SJCRH30 (cell line): ENCODE measurements at places on chromosomes 7 and 10.

DNA sequence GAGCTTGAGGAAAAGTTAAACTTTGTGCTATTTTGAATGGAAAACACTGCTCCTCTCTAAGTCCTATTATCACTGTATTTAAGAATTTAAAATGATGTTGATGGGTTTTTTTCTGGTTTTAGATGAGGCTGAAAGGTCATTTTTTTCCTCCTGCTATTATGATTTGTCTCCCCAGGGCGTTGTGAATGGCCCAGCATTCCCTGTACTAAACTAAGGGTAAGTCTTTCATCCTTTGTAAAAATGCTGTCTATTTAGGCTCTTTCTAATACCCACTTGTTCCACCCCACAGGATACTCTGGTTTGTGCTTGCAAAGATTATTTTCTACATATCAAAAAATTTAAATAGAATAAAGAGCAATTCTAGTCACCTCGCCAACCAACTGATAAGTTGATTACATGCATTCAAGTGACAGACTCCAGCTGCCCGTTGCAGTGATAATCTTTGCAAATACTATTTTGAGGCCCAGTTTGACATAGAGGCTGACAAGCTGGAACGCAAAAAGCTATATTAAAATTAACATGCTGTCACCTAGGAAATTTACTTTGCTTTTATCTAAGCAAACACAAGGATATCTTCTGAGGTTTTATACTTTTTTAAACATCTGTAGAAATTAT is 222.3 kb upstream of the TMEM229A start:
- no peaks in the 10 kb centered on the region for H3K27me3 ChIP-seq
- DNase-seq = no peak
- H3K4me1 ChIP-seq = no peaks in the 10 kb centered on the region; the same call in 1 of the 2 replicates
- no peaks in the 10 kb centered on the region for H3K36me3 ChIP-seq
- H3K4me3 ChIP-seq = no peak overlapping the region

- no peak overlapping the region for H3K4me3 ChIP-seq
- no peaks in the 10 kb centered on the region for H3K4me1 ChIP-seq
- H3K27me3 ChIP-seq = no peaks in the 10 kb centered on the region
These were observed 149.4 kb downstream of the GRM3 start for GRCh38 chr7:86793136-86793535.

DNA sequence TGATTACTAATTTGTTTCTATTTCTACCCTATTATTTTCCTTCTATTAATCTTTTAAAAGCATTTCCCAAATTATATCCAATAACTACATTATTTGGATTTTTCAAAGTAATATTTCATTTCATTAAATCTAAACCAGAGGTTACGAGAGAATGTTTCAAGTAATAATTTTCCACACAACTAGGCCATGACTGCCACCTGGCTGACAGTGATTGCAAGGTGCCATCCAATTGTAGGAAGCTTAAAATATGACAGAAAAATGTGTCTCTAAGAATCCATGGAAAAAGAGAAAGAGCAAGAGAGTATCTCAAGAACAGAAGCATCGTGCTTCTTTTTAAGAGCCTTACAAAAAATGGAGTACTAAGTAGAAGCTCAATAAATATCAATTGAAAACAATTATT is 48.7 kb downstream of the TPK1 start:
- H3K4me3 ChIP-seq = no peak overlapping the region
- no peak for DNase-seq
- no peak overlapping the region for H3K27ac ChIP-seq
- no peaks in the 10 kb centered on the region for H3K27me3 ChIP-seq

DNA sequence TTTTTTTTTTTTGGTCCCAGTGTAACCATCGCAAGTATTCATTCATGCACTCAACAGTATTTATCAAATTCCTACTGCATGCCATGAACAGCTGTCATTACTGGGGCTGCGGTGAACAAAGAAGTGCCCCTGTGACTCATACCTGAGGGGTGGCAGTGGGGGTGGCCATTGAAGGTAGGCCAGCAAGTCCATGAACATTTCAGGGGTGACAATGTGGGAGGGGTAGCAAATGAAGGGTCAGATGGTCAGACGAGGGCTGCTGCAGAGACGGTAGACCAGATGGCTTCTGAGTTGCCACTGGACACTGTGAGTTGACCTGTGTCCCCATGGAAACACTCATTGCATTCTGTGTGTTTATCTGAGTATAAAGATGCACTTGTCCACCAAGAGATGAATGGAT is 92.5 kb upstream of the PITRM1 start:
- no peak for DNase-seq
- no peaks in the 10 kb centered on the region for H3K36me3 ChIP-seq
- H3K27me3 ChIP-seq = no peaks in the 10 kb centered on the region
- H3K27ac ChIP-seq = no peak overlapping the region

- no peak overlapping the region for H3K27ac ChIP-seq
- no peaks in the 10 kb centered on the region for H3K36me3 ChIP-seq
- peak; percentile 55 for DNase-seq
- peak overlapping the region; percentile 13 for H3K4me3 ChIP-seq
- H3K27me3 ChIP-seq = no peaks in the 10 kb centered on the region
These were observed 18.5 kb upstream of the TTYH3 start for GRCh38 chr7:2613098-2613930.

DNA sequence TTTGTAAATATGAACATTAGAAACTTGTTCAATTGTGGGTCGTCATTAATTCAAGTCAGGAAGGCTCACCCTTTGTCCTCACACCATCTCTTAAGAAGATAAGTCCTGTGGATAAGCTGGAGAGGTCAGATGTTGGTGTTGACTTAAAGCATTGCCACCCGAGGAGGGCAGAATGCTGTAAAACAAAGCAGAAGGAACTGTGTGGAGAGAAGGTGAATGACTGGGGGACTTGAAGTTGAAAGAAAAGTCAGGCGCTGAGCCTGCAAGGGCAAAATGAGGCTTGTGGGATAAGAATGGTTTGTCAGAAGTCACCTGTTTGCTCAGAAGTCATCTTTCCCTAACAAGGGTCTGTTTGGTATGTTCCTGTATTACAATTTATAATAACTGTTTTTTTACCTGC is 9.1 kb downstream of the RPA3 start:
- no peak for DNase-seq
- H3K27me3 ChIP-seq = no peaks in the 10 kb centered on the region
- H3K4me1 ChIP-seq = peaks cover 22% of the 10 kb centered on the region
- H3K27ac ChIP-seq = no peak overlapping the region

DNA sequence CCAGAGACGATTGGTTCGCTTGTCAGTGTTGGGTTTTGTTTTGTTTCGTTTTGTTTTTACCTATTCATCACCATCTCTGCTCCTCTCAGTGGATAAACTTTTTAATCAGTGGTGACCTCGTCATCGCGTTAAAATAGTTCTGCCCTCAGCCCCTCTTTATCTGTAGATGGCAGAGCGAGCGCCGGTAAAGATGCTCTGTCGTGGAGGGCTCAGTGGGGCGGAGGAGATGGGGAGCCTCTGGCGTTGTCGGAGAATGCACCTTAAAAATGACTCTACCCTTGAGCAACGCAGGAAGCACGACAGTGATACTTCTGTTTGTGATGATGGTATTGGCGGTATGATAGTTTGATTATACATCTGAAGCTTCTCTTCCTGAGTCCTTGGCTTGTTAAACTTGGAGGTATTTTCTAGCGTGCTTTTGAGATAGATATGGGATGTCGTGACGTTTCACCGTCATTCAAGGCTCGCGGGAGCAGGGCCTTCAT is 554 bp downstream of the CSGALNACT2 start:
- no peaks in the 10 kb centered on the region for H3K36me3 ChIP-seq
- H3K27ac ChIP-seq = peak overlapping the region; percentile 28
- H3K4me3 ChIP-seq = peak overlapping the region; percentile 96
- no peaks in the 10 kb centered on the region for H3K27me3 ChIP-seq
- no peaks in the 10 kb centered on the region for H3K4me1 ChIP-seq

- H3K27ac ChIP-seq = peak overlapping the region; percentile 56
- 0 out of 2 replicates have a peak, but pooled peaks cover 2% of the 10 kb centered on the region for H3K36me3 ChIP-seq
- no peaks in the 10 kb centered on the region for H3K27me3 ChIP-seq
- peaks cover 6% of the 10 kb centered on the region; the same call in 1 of the 2 replicates for H3K4me1 ChIP-seq
- H3K4me3 ChIP-seq = peak overlapping the region; percentile 80
These were observed 846 bp downstream of the MINPP1 start for GRCh38 chr10:87505366-87506111.

DNA sequence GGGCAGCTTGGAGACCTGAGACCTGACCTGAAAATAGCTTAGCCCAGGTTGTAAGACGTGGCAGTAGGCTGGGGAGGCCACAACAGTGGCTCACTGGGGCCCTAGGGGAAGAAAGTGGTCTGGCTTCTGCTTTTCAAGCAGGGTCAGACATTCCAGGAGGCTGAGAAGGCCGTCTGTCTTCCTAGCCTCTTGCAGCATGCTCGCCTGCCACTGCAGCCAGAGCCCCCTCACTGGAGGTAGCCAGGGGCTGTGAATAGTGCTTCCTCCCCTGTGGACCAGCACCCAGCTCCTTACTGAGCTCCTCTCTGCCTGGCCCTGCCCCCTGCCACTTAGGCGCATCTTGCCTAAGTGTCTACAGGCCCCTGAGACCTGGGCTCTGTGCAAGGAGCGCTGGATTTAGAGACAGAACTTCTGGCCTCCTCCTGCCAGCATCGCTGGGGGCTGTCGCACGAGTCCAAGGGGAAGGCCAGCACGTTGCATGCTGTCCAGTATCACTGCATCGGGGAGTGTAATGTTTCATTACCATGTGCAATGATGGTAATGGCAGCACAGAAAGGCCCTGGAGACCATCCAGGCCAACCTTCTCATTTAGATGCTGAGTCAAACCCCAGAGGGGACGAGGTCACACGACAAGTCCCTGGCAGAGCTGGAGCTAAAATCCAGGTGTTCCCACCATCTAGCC is 12.7 kb downstream of the ZMIZ1 start:
- peaks cover 28% of the 10 kb centered on the region for H3K4me1 ChIP-seq
- no peak overlapping the region for H3K27ac ChIP-seq
- no peak overlapping the region for H3K4me3 ChIP-seq
- H3K36me3 ChIP-seq = no peaks in the 10 kb centered on the region
- H3K27me3 ChIP-seq = no peaks in the 10 kb centered on the region

GRCh38 chr7:128267595-128267924 is 26.5 kb downstream of the LEP start:
- peaks cover 9% of the 10 kb centered on the region; the same call in 1 of the 2 replicates for H3K4me1 ChIP-seq
- H3K27ac ChIP-seq = peak overlapping the region; percentile 43
- H3K4me3 ChIP-seq = peak overlapping the region; percentile 52
- H3K27me3 ChIP-seq = no peaks in the 10 kb centered on the region
- DNase-seq = no peak
